ENCODE measurements at places on chromosomes 6 and 20.

GRCh38 chr6:133807501-133807900 is 81.4 kb upstream of the TCF21 start:
- DNase-seq: no peak

DNA sequence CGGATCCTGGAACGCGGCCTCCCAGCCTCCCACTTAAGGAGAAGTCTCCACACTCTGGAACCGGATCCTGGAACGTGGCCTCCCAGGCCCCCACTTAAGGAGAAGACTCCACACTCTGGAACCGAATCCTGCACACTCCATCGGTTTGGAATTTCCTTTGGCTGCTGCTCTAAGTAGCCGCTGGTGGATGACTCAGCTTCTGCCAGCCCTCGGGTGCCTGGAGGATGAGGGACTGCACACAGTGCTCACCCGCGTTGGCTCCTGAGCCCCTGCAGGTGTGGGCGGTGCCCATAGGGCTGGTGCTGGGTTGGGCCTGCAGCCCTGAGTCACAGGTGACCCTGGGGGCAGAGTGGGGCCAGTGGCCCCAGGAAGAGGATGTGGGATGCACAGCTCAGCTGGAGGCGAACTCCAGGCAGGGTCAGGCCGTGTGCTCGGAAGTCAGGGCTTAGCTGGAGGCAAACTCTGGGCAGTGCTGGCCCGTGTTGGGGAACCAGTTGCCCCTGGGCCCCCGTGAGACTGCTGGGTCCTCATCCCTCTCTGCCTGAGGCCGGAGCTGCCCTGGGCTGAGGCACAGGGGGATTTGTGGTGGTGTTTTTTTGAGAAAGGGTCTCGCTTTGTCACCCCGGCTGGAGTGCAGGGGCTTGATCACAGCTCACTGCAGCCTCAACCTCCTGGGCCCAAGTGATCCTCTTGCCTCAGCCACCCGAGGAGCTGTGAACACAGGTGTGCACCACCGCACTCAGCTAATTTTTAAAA is 13.9 kb upstream of the TNFRSF6B start:
- peak; percentile 96 for DNase-seq

- DNase-seq: no peak
These were observed 406.2 kb downstream of the ZFAND3 start for GRCh38 chr6:38225766-38226165.

- no peak for DNase-seq
These were observed 159.9 kb downstream of the EYA2 start for GRCh38 chr20:47054506-47054905.

GRCh38 chr20:6956056-6956455 is 188.6 kb downstream of the BMP2 start:
- DNase-seq: no peak

GRCh38 chr6:52741872-52742271 is 21.4 kb downstream of the GSTA2 start:
- DNase-seq: no peak

DNA sequence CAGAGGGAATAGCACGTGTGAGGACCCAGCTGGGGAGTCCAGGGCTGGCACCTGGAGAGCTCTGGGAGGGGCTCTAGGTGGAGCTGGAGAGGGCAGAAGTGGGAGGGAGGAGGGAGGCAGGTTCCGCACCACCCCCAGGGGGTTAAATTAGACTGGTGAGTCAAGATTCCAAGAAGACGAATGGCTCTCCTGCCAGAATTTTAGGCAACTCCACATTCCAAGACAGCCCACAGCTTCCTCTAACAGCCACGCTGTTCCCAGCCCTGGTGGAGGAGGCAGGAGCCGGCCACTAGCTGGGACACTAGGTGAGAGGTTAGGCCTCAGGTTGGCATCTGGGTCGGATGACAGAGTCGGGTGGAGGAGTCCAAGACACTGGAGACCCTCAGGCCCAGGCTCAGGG is 60.2 kb downstream of the TFAP2C start:
- DNase-seq: peak; percentile 56

DNA sequence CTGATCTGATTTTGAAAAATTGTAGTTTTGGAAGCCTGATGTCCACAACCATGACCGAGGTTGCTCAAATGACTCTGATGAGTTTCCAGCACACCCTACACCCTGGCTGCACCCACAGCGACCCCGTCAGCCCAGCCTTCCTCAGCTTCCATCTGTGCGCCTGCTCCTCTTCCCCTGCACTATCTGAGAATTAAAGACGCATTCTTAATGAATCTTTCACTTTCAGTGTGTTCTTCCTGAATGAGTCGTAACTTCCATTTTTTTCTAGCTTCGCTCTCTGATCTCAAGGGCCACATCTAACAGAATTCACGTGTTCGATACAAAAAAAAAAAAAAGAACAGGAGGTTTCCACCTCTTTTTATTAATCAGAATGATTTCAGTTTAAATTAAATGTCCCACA is 21.3 kb upstream of the RREB1 start:
- DNase-seq: peak; percentile 66

DNA sequence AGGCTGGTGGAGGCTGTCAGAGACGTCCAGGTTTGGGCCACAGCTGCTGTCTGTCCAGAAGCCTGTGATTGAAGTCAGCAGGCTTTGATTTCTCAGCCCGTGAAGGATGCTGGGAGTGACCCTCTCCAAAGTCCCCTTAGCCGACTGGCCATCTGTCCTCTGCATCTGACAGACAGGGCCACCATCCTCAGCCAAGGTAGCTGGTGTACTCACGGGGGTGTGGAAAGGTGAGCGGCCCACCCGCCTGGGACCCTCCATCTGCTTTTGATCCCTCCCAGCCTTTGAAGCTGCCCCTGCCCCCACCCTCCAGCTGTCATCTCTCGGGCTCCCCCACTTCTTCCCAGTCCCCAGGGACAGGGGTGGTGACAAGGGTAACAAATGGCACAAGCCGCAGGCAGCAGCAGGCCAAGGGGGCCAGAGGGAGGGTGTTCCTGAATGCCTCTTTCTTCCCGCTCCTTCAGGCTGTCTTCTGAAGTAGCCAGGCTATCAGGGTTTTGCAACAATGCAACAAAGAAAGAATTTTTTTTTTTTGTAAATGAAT is 84.4 kb downstream of the EYA2 start:
- DNase-seq: peak; percentile 44

- no peak for DNase-seq
These were observed 49.7 kb downstream of the NOL4L start for GRCh38 chr20:32535316-32535952.

- DNase-seq: no peak
These were observed 85.9 kb downstream of the PXDC1 start for GRCh38 chr6:3665608-3666007.

GRCh38 chr6:32475392-32476206 is 35.9 kb downstream of the HLA-DRA start:
- no peak for DNase-seq

DNA sequence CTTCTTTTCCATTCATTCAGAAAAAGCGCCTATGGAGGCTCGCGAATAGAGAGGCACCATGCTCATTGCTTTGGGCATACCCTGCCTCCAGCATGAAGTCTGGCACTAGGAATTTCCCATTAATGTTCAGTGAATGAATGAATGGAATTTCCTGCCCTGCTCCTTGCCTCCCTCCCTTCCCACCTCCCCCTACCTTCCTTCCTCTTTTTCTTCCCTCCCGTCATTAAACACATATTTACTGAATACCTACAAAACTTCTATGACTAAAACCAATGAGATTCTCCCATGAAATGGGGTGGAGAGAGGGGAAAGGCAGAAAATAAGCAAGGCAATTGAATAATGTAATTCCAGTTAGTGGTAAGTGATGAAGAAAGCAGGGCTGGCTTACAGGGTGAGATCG is 213.8 kb upstream of the AGPAT4 start:
- DNase-seq: peak; percentile 33

DNA sequence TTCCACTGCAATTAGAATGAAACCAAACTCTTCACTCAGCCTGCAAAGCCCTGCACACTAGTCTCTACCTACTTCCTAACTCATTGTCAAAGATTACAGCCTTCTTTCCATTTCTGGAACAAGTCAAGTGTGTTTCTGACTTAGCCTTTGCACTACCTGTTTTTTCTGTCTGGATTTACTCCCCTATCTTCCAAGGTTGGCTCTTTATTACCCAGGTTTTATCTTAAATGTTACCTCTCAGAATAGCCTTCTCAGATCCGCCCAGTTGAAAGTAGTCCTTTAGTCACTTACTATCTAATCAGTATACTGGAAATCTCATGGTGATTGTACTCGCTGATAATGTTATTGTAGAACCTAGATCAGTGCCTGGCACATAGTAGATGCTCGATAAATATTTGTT is 42.7 kb downstream of the TBPL1 start:
- no peak for DNase-seq

DNA sequence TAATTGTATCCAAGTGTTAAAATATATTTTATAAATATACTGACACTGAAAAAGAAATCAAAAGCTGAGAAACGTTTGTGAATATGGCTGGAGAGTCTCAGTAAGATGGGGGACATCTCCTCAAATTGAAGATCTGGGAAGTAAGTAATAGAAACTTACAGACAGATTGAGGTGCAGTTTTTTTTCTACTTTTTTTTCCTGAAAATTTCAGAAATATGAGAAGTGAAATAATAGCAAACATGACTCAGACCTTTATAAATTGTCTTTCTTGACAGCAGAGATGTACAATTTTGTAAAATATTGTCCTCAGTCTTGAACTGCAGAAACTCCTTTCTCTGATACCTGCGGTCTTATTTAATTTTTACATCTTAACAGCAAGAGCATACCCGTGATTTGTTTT is 347.1 kb downstream of the UTRN start:
- DNase-seq: no peak

- no peak for DNase-seq
These were observed 38.7 kb upstream of the SLC22A2 start for GRCh38 chr6:160297310-160297709.

DNA sequence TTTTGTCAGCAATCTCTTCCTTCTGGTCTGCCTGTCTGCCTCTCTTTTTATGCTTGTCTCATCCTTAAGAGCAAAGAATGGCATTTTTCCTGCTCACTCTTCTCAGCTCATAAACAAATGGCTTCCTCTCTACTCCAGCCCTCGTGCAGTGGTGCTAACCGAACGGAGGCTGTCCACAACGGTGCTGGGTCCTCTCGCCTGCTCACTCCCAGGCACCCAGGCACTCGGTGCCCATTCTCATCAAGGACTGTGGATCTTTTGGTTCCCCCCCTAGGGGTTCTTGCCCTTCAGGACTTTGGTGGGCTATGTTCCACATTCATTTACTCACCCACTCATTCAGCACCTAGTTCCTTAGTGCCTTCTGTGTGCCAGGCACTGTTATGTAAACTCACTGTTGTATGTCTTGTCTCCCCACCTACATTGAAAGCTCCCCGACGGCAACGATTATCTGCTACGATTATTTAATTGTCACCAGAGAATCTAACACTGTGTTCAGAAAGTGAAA is 113.9 kb downstream of the FYN start:
- DNase-seq: no peak

DNA sequence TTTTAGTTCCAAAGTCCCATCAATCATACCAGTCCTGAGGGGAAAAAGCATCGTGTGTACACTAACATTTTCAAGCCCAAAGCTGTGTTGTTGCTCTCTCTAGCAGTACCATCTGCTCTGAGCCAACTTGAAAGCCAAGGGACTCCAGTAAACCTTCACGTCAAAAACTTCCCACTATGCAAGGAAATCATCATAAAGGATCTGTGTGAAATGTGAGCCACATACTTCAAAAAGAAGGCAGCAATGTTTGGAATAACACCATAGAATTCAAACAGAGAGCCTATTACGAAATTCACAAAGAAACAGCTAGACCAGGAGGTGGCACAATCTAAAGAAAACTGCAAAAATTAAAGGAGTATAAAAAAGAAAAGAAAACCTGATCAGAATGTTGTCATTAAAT is 399.8 kb upstream of the EPHA7 start:
- DNase-seq: no peak

DNA sequence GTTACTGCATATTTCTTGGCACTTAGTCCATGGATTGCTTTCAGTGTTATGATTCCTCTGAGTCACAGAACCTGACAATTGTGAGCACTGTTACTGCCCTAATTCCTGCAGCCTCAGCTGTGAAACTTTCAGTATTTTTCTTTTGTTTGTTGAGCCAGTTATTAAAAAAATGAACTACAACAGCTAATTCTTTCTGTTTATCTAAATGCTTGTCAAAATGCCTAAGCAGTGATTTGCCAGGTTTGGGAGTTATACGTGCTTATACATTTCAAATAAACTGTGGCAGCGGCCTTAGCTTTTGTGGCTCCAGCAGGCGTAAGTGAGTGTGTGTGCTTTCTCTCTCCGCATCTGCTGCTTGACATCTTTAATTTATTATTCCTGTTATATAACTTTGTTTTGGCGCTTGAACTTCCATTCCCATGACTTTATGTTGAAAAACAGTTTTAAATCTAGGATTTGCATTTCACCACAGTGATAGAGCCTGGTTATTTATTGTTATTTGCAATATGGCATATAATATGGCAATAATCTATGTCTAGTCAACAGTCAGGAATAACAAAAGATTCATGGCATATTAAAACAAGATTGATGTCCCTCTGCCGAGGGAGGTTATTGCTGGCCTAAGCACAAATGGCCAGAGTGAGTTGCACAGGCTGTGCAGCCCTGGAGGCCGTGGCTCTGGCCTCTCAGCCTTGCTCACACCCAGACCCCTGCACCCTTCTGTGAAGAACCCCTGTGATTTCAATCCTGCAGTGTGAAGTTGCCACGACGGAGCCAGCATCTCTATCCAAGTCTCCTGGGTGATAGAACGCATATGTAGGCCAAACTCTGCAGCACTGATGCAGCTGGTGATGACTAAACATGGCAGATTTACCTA is 303.4 kb downstream of the THBS2 start:
- DNase-seq: peak; percentile 57

GRCh38 chr6:125952764-125953501 is 3.6 kb upstream of the HINT3 start:
- peak; percentile 27 for DNase-seq
